ENCODE measurements at places on chromosomes 13 and 19. TPM values are rescaled to one million over a fixed set of nuclear protein-coding genes. Genes with fewer than 3 reads are reported as not detected.

DNA sequence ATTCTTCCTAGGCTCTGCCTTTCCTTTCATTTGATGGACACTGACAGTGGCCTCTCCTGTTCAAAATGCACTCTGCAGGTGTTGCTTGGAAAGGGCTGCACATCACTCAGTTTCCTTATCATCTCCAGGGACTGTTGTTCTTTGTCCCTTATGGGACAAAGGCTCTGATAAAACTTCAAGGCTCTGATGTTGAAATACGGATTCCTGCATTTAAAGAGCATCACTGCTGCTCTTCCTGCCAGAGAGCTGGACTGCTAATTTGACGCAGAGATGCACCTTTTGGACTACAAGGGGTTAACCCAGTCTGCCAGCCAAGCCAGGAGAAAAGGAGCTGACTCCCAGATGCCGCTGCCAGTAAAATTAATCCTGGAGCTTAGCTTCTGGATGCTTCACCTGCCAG is 952.1 kb downstream of the DIAPH3 start:
- no peaks in the 10 kb centered on the region for H3K27me3 ChIP-seq
- DNase-seq: no peak
- no peak overlapping the region for H3K4me3 ChIP-seq
- H3K4me1 ChIP-seq: no peaks in the 10 kb centered on the region
- H3K36me3 ChIP-seq: no peaks in the 10 kb centered on the region
- no peak overlapping the region for H3K27ac ChIP-seq

DNA sequence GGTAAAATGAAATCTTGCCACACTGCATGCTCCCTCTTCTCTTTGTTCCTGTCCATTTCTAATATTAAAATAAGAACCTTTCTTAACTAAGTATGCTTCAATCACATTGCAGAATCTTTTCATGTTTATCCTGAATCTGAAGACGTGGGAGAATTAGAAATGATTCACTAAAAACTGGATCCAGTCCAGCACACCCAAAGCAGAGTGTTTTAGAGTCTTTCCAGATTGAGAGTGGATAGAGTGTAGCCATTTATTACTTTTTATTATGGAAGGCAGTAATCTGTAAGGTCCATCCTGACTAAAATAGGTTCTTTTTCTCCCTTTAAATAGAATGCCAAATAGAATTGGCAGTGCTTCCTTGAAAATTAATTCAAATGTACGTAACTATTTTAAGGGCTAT is 453.5 kb downstream of the TDRD3 start:
- no peak for DNase-seq
- H3K27ac ChIP-seq: no peak overlapping the region
- H3K27me3 ChIP-seq: no peaks in the 10 kb centered on the region
- no peaks in the 10 kb centered on the region for H3K36me3 ChIP-seq

DNA sequence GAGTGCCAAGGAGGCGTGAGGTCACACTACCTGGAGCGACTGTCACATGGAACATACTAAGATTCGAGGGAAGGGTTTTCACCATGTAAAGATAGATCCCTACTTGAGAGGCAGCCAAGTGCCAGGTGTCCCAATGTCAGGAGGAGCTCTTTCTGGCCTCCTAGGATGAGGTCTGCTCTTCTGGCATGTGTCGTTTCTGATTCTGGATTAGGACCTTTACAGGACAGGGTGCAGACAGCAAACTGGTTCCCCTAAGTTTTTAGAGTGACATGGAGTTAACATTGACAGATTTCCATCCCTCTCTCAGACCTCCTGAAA is 75.3 kb downstream of the ZNF536 start:
- DNase-seq: no peak
- no peaks in the 10 kb centered on the region for H3K27me3 ChIP-seq

- no peak for DNase-seq
- no peaks in the 10 kb centered on the region for H3K27me3 ChIP-seq
- no peak overlapping the region for H3K27ac ChIP-seq
- H3K4me3 ChIP-seq: no peak overlapping the region
- no peaks in the 10 kb centered on the region for H3K4me1 ChIP-seq
These were observed 676.7 kb upstream of the SPRY2 start for GRCh38 chr13:81017513-81018152.

- H3K27ac ChIP-seq: peak overlapping the region; percentile 93
- peak overlapping the region; percentile 98 for H3K4me3 ChIP-seq
- DNase-seq: peak; percentile 71
- H3K27me3 ChIP-seq: no peaks in the 10 kb centered on the region
- H3K36me3 ChIP-seq: no peaks in the 10 kb centered on the region
- peaks cover 47% of the 10 kb centered on the region for H3K4me1 ChIP-seq
These were observed 65.9 kb downstream of the KCNRG start for GRCh38 chr13:50080911-50081678.

DNA sequence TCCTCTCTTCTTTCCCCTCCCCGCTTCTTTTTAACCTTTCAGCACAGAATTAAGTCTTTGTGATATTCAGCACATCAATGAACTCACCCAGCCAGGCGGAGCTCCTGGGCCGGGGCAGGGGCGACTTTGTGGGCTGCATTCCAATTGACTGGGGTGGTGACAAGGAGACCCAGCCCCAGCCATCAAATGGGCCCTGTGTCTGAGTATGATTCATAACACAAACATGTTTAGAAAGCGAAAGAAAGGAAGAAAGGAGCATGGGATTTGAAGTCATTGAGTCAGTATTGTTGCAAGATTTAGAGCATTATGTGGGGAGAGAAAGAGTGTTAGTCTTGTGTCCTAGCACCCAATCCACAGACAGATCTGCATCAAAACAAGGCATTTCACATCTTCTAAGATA is 185.3 kb downstream of the LHFPL6 start:
- H3K36me3 ChIP-seq: no peaks in the 10 kb centered on the region
- H3K27me3 ChIP-seq: peaks cover 7% of the 10 kb centered on the region
- DNase-seq: no peak
- H3K27ac ChIP-seq: no peak overlapping the region
- H3K4me1 ChIP-seq: no peaks in the 10 kb centered on the region

DNA sequence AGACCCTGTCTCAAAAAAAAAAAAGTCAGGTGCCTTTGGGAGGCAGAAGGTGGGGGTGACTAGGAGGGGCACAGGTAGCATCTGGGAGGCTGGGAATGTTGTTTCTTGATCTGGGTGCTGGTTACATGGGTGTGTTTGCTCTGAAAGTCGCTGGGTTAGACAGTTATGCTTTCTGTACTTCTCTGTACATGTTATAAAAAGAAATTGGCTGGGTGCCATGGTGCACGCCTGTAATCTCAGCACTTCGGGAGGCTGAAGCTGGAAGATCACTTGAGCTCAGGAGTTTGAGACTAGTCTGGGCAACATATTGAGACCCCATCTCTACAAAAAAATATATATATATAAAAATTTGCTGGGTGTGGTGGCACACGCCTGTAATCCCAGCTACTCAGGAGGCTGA is 15.1 kb downstream of the NOSIP start:
- DNase-seq: no peak
- peak overlapping the region; percentile 29 for H3K4me3 ChIP-seq
- no peaks in the 10 kb centered on the region for H3K36me3 ChIP-seq
- H3K27me3 ChIP-seq: no peaks in the 10 kb centered on the region

DNA sequence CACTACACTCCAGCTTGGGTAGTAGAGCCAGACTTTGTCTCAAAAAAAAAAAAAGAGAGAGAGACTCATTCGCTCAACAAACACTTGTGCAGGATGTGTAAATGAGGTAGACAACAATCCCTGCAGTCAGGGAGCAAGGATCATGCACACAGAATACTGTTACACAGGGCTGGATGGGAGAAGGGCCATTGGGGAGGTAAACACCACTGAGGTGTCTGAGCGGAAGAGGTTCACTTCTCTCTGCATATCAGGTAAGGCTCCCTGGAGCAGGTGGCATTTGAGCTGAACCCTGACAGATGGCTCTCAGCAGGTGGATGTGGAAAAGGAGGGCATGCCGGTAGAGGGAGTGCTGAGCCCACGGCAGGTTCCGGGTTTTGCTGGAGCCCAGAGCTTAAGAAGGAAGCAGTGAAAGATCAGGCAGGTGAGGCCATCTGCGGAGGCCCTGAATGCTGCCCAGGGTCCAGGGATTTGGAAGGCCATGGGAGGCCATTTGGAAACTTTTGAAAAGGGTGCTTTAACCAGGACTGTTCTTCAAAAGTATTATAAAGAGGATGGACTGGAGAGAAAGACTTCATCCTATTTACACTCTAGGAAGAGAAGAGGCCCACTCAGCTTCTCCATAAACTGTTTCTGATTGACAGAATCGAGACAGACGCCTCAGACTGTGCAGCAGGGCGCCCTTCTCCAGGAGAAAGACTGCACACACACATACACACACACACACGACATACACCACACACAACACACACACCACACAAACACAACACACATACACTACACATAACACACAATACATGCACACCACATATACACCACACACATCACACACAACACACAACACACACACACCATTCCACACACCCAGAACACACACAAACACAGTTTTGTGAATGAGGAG is 199.4 kb downstream of the USP12 start:
- no peak for DNase-seq
- H3K4me3 ChIP-seq: no peak overlapping the region
- no peaks in the 10 kb centered on the region for H3K27me3 ChIP-seq
- no peak overlapping the region for H3K27ac ChIP-seq

DNA sequence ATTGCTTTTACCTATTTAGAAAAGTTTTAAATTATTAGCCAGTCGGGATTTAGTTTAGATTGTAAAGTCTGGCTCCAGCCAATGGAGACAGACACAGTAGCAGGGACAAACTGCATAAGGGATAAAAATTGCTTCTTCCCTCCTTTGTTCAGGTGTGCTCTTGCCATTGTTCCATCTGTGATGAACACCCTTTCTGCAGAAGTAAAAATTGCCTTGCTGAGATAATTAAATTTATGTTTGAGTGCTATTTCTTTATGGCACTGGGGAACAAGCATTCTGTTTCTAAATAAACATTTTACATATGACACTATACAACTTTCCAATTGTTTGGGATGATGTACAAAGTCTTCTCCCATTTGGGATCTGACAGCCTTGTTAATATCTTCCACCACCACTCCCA is 18.0 kb downstream of the OR7C2 start:
- no peak overlapping the region for H3K27ac ChIP-seq
- H3K36me3 ChIP-seq: no peaks in the 10 kb centered on the region
- H3K4me3 ChIP-seq: no peak overlapping the region
- H3K27me3 ChIP-seq: no peaks in the 10 kb centered on the region
- H3K4me1 ChIP-seq: no peaks in the 10 kb centered on the region

- no peaks in the 10 kb centered on the region for H3K27me3 ChIP-seq
- no peak overlapping the region for H3K27ac ChIP-seq
- H3K4me1 ChIP-seq: peaks cover 8% of the 10 kb centered on the region
- no peak for DNase-seq
- H3K4me3 ChIP-seq: no peak overlapping the region
These were observed 131.5 kb downstream of the IER2 start for GRCh38 chr19:13281567-13282291.

- no peaks in the 10 kb centered on the region for H3K27me3 ChIP-seq
- no peak overlapping the region for H3K4me3 ChIP-seq
- no peaks in the 10 kb centered on the region for H3K36me3 ChIP-seq
- DNase-seq: no peak
These were observed 23.1 kb upstream of the INTS6 start for GRCh38 chr13:51475727-51476501.

DNA sequence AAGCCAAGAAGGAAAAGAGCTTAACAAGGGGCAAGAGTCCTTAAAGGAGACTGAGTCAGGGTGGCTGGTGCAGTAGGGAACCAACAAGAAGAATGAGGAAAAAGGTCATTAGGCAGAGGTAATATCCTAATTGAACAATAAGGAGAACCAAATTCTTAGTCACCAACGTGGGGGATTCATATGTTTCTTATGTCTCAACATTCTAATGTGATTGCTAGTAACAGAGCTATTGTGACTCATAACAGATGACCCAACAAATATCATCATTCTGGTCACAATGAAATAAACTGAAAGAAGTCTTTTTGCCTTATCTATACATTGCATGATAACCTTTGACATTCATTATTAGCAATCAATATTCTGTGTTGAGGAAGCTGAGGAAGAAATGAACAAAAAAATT is 101.6 kb downstream of the RAP2A start:
- no peak for DNase-seq
- no peak overlapping the region for H3K27ac ChIP-seq
- no peaks in the 10 kb centered on the region for H3K27me3 ChIP-seq
- H3K36me3 ChIP-seq: no peaks in the 10 kb centered on the region

GRCh38 chr19:50376166-50377050 is at the start of gene NR1H2:
TSS of gene NR1H2 (plus strand) at chr19:50376457. CDS start at chr19:50377606, 1,149 bp downstream.
- peak within 1 kb of the TSS; percentile 83 for H3K4me3 ChIP-seq
- DNase-seq: peak; percentile 96
- H3K27me3 ChIP-seq: no peaks in the 10 kb centered on the region
- H3K36me3 ChIP-seq: peaks cover 34% of the 10 kb centered on the region

- DNase-seq: no peak
- no peaks in the 10 kb centered on the region for H3K27me3 ChIP-seq
- no peak overlapping the region for H3K4me3 ChIP-seq
- no peak overlapping the region for H3K27ac ChIP-seq
- H3K36me3 ChIP-seq: peaks cover 80% of the 10 kb centered on the region
These were observed 8.8 kb downstream of the IGFLR1 start for GRCh38 chr19:35733180-35734125.

GRCh38 chr13:66214467-66214866 is 1015.7 kb downstream of the PCDH9 start:
- no peak overlapping the region for H3K4me3 ChIP-seq
- no peak for DNase-seq
- no peaks in the 10 kb centered on the region for H3K4me1 ChIP-seq
- no peaks in the 10 kb centered on the region for H3K27me3 ChIP-seq

GRCh38 chr19:4374498-4375163 is 25.7 kb downstream of the SH3GL1 start:
- H3K4me3 ChIP-seq: no peak overlapping the region
- H3K4me1 ChIP-seq: peaks cover 69% of the 10 kb centered on the region
- H3K27ac ChIP-seq: no peak overlapping the region
- H3K36me3 ChIP-seq: peaks cover 4% of the 10 kb centered on the region

DNA sequence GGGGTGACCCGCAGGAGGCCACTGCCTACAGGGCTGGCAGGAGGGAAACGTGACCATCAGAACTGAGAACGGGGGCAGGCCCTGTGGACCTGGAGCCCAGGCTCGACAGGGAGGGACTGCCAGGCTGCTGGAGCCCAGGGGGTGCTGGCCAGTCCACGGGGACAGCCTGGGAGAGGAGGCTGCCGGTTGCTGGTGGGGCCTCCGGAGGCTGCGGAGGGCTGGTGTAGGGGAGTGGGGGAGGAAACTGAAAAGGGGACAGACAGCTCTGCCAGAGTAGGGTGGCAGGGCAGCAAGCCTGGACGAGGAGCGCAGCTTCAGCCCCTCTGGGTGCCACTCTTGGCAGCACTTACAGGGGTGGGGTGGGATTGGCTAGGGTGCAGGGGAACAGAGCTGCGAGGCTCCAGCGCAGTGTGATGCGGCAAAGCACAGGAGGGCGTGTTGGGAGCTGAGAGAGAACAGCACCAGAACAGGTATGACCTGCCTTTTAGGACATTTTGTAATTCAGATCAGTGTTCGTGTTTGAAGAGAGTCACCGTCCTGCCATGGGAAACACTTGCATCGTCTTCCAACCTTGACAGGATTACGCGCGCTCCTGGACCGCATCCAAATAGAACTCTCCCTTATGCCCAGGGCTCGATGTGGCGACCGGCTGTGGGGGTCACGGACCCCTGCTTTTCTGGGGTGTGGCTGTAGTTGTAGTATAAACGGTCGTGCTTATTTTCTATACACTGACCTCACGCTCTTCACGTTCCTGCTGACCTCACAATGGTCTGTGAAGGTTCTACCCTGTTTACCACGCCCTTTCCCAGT is 19.9 kb upstream of the ARHGEF7 start:
- DNase-seq: no peak
- H3K27me3 ChIP-seq: peaks cover 16% of the 10 kb centered on the region
- H3K27ac ChIP-seq: no peak overlapping the region
- no peaks in the 10 kb centered on the region for H3K36me3 ChIP-seq
- no peak overlapping the region for H3K4me3 ChIP-seq

The PGLYRP2 gene
- not detected for total RNA-seq

The SIGLEC8 gene
- not detected for total RNA-seq
